ENCODE measurements at places on chromosomes 3 and 15. TPM values are rescaled to one million over a fixed set of nuclear protein-coding genes. Genes with fewer than 3 reads are reported as not detected.

GRCh38 chr15:69881766-69882165, 216.0 kb downstream of the TLE3 start:
- no peak for DNase-seq

DNA sequence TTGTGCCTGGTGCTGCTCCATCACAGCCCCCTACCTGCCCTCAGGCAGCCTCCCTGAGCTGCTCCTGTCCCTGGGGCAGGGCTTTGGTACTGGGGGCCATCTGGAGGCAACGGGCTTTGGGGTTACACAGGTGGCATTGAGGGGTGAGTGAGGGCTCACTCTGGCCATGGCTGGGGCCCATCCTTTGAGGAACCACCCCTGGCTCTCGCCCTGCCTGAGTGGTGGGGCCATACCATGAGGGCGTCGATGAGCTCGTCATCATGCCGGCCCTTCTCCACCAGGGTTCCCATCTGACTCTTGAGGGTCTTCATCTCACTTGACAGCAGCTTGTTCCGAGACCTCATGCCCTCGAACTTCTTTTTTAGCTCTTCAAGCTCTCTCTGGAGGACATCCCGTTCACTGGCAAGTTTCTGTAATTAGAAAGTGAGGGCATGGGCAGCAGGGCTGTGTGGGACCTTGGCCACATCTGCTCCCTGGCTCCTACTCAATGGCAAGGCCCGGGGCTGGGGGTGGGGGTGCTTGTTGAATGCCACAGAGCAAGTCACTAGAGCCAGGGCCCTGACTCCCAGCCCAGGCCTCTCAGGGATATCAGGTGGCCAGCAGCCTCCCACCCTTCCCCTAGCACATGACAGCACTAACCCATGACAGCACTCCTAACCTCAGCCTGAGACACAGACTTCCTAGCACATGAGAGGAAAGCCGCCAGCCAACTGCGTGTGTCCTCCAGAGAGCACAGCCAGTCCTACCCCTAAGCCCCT, 33.5 kb downstream of the CCDC13 start:
- no peak for DNase-seq

- no peak for DNase-seq
These were observed 450.4 kb upstream of the NR2F2 start for GRCh38 chr15:95880031-95880570.

DNA sequence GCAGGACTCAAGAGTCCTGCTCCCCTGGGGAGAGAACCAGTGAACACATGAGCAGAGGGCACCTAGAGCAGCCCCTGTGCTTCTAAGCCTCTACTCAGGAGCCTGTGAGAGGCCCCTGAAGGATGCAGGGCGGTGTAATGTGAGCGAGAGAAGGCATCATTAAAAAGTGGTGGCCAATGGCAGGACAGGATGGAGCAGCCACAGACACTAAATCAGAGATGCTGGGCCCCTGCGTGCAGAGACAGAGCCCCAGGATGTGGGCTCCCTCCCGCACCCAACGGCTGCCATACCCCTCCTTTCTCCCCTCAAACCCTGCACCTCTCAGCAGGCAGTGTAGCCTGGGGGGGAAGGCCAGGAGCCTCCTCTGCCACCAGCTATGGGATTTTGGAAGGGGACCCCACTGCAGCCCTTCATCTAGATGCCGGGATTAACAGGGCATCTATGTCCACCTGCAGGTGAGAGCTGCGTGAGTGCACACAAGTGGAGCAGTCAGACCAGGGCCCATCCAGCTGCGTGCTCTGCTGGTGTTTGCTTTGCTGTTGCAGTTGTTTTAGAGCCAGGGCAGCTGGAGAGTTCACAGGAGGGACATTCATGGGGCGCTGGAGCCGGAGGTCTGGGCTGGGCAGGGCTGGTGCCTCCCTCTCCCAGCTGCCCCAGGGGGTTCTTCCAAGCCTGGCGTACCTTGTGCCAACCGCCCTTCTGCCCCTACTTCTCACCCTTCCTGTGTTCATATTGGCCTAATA, 5.1 kb upstream of the IQSEC1 start:
- no peak for DNase-seq

DNA sequence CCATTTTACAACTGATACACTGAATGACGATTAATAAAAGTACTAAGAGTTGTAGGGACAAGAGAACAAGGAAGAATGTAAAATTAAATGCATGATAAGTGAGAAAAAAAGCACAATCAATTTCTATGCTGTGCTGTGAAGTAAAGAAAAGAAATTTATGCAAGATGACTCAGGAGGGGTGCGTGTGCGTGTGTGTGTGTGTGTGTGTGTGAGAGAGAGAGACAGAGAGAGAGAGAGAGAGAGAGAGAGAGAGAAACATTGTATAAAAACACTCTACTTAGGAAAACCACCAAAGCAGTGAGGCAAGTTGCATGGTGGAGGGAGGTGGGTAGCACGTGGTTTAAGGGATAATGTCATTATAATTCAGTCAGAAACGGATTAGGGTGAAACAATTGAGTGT, 580.8 kb upstream of the ALCAM start:
- no peak for DNase-seq

DNA sequence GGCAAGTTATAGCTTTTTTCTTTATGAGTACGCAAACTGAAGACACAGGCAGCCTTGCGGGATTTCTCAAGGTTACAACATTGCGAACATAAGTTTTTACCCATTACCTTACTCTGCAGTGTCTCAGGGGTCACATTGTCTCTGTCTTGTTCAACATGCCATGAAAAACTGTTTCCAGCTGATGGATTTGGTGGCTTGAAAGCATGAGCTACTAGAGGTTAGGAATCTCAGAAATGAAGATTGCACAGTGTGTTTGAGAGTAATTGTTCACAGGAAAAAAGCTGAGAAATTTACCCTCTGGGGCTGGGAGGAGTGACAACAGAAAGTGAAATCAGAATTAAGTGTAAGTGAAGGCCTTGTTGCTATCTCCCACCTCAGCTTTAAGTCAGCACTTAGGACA, 568.6 kb downstream of the TAFA4 start:
- DNase-seq = no peak

GRCh38 chr15:98946301-98947255, 61.0 kb downstream of the PGPEP1L start:
- no peak for DNase-seq

The CLDN18 gene
- 0.28 TPM for total RNA-seq

The C3orf70 gene
- total RNA-seq = 0.76 TPM

The CLDN16 gene
- total RNA-seq = 0.52 TPM

The AGBL1 gene
- total RNA-seq = under 0.01 TPM

The LSAMP gene
- 1.5 TPM for total RNA-seq

The RBP2 gene
- total RNA-seq = 0.09 TPM

The PLS1 gene
- 9.2 TPM for total RNA-seq

The MAP3K13 gene
- total RNA-seq = 11.3 TPM

The CHD2 gene
- 78.7 TPM for total RNA-seq

Measured in thymus (tissue), 14 donors.